Stimulated activated naive CD4-positive, alpha-beta T cell treated with Interleukin-2 at 50 U/mL for 16 hours (primary cell): ENCODE measurements at places on chromosomes 16 and 17.

DNA sequence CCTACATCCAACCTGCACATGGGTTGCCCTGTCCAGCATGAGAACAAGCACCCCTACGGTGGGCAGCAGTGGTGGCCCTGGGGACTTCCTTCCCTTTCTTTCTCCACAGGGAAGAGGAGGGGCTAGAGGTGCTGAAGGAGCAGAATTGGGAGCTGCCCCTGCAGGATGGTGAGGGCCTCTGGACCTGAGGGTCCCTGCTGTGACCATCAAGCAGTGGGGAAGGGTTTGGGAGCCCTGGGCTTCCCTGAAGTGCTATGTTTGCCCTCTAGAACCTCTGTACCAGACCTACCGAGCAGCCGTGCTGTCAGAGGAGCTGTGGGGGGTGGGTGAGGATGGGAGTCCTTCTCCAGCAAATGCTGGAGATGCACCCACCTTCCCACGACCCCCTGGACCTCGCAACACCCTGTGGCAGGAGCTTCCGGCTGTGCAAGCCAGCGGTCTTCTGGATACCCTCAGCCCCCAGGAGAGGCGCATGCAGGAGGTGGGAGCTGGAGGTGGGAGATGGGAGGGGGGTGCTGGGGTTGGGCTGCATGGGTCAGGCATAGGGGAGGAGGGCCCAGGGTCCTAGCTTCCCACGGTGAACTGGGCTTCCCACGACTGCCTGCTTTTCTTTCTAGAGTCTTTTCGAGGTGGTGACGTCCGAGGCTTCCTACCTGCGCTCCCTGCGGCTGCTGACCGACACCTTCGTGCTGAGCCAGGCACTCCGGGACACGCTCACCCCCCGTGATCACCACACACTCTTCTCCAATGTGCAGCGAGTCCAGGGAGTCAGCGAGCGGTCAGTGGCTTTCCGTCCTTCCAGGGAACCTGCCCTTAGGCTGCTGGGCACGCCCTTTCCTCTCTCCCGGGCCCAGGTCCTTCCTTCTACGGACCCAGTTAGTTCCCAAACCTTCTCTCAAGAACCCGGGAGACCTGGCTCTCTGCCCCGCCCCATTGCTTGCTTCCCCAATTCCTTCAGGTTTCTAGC is 5.0 kb downstream of the ARHGEF15 start:
- no peak for DNase-seq

DNA sequence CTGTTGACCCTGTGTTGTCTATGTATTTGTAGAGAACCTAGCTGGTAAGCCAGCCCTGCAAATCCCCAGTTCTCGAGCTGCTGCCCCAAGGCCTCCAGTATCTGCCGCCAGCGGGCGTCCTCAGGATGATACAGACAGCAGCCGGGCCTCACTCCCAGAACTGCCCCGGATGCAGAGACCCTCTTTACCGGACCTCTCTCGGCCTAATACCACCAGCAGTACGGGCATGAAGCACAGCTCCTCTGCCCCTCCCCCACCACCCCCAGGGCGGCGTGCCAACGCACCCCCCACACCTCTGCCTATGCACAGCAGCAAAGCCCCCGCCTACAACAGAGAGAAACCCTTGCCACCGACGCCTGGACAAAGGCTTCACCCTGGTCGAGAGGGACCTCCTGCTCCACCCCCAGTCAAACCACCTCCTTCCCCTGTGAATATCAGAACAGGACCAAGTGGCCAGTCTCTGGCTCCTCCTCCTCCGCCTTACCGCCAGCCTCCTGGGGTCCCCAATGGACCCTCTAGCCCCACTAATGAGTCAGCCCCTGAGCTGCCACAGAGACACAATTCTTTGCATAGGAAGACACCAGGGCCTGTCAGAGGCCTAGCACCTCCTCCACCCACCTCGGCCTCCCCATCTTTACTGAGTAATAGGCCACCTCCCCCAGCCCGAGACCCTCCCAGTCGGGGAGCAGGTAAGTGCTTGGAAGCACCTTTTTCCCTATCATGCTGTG is 23.1 kb upstream of the CDC6 start:
- DNase-seq = no peak

DNA sequence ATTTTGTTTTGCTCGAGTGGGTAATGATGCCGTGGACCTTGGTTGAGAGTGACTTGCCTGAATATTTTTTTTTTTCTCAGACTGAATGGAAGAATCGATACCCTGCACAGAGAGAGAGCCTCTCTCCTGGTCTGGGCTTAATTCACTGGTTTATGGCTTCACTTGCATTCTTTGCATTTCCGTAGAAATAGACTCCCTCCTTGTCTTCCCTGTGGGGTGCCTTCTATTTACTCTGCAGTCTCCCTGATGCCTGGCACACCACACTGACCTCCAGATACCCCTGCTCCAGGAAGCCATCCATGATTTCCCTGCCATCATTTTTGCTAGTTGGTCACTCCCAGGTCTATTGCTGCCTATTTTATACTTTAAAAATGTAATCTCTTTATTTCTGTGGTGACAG is 238.0 kb downstream of the SNX29 start:
- no peak for DNase-seq

DNA sequence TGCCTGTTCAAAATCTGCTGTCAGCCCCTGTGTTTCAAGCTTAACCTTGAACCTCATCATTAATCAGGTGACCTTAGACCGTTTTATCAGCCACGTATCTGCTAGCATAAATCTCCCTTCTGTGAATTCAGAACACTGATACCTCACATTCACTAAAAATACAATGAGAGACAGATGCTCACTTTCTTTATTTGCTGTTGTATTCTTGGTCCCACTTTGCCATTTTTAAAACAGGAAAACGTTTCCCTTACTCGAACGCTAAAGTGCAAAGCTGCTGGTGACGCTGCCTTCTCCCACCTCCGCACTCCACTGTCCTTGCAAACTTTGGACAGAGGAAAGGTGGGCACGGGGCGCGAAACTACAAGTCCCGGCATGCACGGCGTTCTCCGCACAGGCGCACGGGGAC is 220 bp upstream of the ARHGAP44 start:
- DNase-seq = no peak

GRCh38 chr16:87742781-87743490 is 22.9 kb downstream of the KLHDC4 start:
- no peak for DNase-seq

GRCh38 chr16:68086336-68086841 is 1.2 kb downstream of the NFATC3 start:
- DNase-seq = no peak

DNA sequence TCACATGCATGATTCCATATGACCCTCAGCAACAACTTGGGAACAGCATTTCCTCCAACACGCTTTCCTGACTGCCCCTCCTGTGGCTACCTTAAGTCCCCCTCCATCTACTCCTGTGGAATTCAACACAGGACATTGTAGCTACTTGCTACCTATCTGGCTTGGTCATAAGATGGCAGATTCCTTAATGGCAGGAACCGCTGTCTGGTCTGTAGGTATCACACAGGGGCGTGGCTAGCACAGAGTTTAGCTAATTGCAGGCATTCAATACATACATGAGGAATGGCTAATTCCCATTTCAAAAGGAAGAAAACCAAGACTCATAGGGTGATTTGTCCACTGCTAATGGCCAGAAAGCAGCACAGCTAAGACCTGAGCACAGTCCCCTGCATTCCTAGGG is 8.6 kb downstream of the LRRC59 start:
- no peak for DNase-seq

DNA sequence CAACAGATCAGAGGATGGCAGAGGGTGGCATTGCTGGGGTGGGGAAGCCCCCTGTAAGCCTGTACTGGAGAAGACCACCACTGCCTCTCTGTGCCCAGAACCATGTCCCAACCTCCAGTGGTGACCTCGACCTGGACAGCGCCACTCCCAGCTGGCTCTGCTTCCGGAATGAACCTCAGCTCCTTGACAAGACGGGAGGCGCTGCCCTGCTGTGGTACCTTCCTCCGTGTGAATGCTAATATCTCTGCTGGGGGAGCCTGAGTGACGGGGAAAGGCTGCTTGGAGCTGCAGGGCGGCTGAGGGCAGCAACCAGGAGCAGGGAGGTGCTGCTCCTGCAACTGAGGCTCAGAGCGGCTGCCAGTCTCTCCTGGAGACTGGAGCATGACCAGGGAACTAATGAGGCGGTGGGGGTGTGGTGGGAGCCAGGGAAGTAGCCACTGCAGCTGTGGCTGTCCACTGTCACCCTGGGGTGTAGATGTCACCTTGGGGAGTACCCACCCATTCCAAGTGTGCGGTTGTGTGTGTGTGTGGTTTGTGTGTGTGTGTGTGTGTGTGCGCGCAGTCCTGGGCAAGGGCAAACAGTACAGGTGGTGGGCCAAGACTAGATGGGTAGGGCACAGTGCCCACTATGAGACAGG is 6.2 kb downstream of the PRCD start:
- no peak for DNase-seq

- no peak for DNase-seq
Measured at GRCh38 chr16:86881861-86882273, 303.5 kb downstream of the FOXL1 start.

DNA sequence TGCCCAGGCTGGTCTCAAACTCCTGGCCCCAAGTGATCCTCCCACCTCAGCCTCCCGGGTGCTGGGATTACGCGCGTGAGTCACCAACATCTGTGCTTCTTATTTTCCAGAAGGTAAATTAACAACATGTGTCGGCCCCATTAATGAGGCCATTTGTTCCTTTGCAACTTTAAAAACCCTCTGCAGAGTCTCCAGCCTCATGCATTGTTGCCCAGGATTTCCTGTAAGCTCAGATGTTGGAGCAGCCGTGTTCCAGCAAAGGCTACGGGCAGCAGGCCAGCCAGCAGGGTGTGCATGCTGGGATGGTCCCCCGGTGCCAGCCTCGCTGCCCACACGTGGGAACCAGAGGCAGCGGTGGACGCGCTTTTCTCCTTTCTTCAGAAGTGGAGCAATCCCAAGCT is 19.1 kb upstream of the HEXD start:
- DNase-seq = no peak

DNA sequence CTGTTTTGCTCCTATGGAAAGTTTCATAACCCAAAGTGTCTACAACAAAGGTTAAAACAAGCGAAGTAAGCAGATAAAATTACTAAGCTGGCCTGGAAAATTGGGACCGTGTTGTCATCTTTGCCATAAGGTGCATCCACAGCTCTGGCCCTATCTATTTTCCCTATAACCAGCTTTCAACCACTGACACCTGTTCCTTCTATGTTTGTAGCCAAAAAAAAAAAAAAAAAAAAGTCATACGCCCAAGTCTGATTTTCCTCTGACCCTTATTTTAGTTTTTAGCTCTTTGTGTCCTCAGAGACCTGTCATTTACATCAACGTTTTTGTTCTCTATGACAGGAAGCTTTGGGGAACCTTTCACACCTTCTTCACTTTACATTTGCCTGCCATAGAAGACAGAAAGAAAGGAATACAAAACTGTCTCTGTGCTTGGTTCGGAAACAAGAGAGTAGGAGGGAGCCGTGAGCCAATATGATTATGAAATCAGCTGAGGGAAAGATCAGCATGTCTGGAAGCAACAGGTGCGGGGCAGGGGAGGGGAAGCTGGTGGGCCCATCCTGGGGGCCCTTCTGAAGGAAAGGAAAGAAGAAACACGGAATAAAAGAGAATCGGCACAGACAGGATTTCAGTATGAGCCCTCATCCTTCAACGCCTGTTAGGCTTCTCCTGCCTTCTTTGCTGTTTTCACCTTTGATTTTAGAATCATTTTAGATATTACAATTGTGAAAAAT is 8.5 kb downstream of the HS3ST3A1 start:
- DNase-seq = no peak
